ENCODE measurements at places on chromosomes 3 and 15. TPM values are rescaled to one million over a fixed set of nuclear protein-coding genes. Genes with fewer than 3 reads are reported as not detected.
A peak's percentile ranks its signal among the peaks of the same experiment; 100 is the strongest.

DNA sequence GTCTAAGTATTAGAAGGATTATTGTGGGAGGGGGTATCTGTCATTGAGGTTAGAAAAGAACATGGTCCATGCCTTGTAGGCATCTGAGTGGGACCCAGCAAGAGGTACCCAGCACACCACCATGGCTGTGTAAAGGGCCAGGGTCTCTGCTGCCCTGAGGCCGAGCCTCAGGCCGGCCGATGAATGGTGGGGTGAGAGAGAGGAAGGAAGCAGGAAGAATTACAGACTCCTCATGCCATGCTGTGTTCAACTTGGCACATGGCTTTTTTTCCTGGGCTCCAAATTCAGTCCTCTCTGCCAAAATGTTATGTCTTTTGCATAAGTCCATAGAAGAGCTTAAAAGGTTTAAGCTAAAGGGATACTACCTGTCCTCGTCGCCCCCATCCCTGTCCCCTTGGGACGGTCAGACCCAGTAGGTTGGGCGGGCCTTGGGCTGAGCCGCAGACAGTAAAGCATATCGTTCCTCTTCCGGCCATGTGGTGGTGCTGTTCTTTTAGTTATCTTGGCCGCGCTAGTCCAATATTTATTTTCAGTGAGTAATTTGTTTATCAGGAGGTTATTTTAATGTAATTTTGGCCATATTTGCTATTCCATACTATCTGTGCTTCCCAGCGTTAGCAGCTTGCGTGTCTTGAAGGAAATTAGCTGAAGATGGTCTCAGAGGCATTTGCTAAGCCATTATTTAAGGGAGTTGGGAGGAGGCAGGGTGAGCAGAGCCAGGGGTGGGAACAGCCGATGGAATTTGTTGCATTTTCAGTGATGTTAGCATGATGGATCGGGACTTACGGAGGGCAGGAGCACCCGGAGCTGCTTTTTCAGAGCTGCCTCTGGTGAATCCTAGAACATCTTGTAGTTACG, 152.4 kb downstream of the AGBL1 start:
- peak; percentile 58 for DNase-seq

GRCh38 chr3:156792945-156793344, 33.2 kb upstream of the LEKR1 start:
- no peak for DNase-seq

- no peak for DNase-seq
Observed at GRCh38 chr3:23797491-23797890, 8.3 kb upstream of the UBE2E1 start.

- no peak for DNase-seq
Observed at GRCh38 chr15:32972686-32973085, 221.8 kb downstream of the FMN1 start.

- no peak for DNase-seq
Observed at GRCh38 chr3:38984110-38984509, 67.6 kb downstream of the SCN11A start.

DNA sequence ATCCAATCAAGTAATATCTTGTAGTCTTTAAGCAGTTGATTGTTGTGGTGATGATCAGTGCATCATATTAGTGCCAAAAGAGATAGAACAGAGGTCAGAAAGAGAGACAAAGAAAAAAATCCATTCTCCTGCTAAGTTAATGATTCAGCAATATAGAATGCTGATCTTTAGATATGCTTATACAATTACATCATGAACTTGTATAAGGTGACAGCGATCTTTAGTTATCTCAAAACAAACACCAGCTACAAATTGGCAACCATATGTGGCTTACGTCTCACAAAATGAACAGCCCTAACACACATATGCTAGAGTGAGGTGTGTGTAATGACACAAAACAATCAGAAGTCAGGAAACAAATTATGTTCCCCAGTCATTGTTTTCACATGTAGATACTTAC, 12.5 kb downstream of the LSAMP start:
- DNase-seq, result no peak

- DNase-seq, result no peak
Observed at GRCh38 chr3:130621824-130622223, 104.8 kb downstream of the COL6A6 start.

GRCh38 chr3:64732576-64732975, 44.8 kb upstream of the ADAMTS9 start:
- DNase-seq, result no peak

DNA sequence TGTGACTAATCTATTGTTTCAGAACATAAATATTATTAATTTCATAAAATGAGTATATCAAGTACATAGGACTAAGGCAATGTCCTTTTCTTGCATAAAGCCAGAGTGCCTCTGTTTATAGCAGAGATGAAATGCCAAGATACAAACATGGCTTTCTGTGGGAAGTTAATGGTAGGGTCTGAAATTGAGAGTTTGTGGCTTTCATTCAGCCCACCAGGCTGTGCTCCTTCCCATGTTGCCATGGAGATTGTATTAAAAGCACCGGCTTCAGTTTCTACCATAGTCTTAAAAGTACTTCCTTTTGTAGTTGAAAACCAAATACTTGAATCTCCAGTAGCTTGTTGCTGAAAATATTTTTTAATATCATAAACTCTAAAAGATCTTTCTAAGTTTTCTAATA, 114.0 kb downstream of the LRRC28 start:
- DNase-seq, result no peak

GRCh38 chr15:86911022-86911421, 831.4 kb downstream of the AGBL1 start:
- DNase-seq, result no peak

DNA sequence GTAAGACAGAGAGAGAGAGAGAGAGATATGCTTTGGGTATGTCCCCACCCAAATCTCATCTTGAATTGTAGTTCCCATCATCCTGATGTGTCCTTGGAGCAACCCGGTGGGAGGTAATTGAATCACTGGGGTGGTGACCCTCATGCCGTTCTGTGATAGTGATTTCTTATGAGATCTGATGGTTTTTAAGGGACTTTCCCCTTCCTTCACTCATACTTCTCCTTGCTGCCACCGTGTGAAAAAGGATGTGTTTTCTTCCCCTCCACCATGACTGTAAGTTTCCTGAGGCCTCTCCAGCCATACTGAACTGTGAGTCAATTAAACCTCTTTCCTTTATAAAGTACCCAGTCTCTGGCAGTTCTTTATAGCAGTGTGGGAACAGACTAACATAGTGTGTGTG, 60.3 kb downstream of the EOMES start:
- no peak for DNase-seq

GRCh38 chr3:138433892-138434275, 532 bp upstream of the ESYT3 start:
- no peak for DNase-seq

DNA sequence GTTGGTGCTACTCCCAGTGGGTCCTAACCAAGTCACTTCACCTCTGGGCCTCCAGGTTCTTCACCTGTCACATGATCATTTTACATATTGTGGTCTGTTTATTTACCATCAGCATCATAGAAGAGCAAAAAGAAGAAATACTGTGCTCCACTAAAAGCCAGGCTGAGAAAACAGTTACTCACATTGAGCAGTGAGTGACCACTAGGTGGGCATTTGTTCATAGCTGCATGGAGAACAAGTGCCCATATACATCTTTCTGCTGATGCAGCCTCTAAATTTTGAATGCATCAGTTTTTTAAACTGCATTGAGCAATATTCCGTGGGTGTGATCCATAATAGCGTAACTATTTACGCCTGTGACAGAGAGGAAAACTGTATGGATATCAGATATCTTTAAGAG, 76.2 kb downstream of the DCUN1D1 start:
- DNase-seq, result no peak

The CAV3 gene
- not detected for total RNA-seq

The CPNE9 gene
- total RNA-seq, result not detected

The SENP8 gene
- total RNA-seq, result 2.1 TPM

The CLDN18 gene
- not detected for total RNA-seq
